SK-N-SH (cell line): ENCODE measurements at places on chromosomes 13 and 19. TPM values are rescaled to one million over a fixed set of nuclear protein-coding genes. Genes with fewer than 3 reads are reported as not detected.

- no peak for DNase-seq
Observed at GRCh38 chr13:30731361-30732045, 3.8 kb upstream of the ALOX5AP start.

DNA sequence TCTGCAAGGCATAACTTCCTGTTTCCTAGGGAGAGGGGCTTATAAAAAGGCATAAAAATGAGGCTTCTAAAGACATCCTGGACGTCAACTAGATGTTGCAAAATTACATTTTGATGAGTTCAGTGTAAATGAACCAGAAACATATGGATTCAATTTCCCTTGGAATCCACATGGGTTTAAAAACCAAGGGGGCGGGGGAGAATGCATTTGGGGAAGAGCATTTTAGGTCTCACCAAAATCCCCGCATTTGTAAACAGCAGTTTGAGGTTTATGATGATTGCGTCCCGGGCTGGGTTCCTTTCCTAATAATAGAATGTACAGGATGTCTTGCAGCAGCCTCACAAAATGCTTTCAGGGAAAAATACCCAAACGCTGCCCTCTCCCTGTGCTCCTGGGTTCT, 407.8 kb downstream of the ZNF536 start:
- no peak for DNase-seq

ACER1 gene
- polyA plus RNA-seq, result not detected in 2 replicates

ZNF790 gene
- polyA plus RNA-seq, result 2.2 and 3.1 TPM in 2 replicates

DNA sequence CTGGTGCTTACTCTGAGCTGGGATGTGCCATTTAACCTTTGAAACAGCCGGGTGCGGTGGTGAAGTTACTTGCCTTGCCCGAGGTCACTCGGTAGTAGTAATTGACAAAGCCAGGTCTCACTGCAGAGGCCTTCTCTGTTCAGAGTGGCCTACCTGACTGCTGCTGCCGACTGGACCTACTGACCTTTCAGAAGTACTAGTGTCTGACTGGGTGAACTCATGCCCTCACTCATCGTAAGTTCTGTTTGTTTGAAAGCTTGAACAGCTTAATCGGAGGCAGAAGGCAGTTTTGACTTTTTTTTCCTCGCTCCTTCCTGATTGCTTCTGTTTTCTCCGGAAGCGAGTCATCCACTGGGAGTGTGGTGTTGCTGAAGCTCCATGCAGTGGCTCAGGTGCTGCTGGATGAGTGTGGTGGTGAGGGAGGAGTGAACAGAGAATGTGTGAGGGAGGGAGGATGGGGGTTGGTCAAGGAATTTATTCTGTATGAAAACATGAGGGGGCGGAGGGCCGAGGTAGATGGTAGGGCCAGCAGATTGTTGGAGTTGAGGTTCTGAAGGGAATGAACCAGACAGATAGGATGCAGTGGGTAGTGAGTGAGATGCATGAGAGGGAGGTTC, 2.7 kb downstream of the SPINT2 start:
- no peak for DNase-seq

DNA sequence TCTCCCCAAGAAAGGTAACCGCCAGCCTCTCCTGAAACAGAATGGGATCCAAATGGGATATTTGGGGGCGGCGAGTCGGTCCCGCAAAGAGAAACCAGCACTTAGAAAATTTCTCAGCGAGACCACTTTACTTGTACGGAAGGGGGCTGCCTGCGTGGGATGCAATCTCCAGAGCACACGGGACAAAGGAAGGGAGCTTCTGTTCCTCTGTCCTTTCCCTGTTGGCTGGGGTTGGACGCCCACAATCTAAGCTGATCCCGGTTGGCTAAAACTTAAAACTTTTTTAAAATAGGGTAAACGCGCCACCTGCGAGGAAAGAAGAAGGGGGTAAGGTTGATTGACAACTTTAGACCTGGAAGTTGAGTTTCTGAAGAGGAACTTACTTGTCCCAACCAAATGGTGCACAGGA, 826 bp upstream of the BSG start:
- DNase-seq, result no peak

- DNase-seq, result peak; percentile 55
Observed at GRCh38 chr19:1699998-1700732, 47.8 kb upstream of the TCF3 start.

DNA sequence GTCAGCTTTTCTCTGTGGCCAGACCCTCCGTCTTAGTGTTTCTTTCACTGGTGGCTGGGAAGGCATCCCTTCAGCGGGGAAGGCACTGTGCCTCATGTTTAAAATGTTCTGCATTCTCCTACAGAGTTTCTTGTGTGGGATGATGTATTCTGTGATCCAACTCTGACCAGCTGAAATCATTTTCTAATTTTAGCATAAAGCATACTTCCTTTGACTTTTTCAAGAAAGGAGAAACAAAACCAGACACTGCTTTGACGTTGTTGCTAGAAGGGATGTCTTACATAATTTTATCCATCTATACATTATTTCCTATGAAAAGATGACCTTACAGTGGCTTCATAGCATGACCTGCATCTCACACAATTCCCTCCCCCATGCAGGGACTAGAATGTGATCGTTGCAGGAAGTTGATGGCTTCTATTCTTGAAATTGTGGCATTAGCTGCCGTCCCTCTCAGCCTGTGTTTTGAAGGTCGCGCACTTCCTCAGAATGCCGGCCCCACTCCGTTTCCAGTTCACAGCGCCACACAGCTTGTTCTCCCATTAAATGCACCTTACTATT, 38.6 kb upstream of the TEX29 start:
- DNase-seq, result no peak

MARK4 gene
- 9.8 and 16.3 TPM in 2 replicates for polyA plus RNA-seq

DNA sequence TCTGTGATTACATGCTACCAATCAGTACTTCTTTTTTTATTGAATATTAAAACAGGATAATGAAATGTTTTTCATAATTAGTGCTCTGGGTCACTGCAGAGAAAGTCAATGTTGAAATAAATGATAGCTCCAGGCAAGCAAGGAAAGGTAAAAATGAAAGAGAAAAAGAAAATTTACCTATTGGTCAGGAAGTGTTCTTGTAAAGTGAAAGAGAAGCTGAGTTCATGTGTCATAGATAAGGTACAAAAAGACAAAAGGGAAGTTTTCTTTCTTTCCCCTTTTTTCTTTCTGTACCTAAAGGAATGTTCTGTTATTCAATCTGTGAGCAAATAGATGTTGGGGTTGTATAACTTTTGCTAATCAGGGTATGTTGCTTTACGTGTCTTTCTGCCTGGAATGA, 197.0 kb downstream of the PCDH9 start:
- DNase-seq, result no peak

LRRC63 gene
- polyA plus RNA-seq, result 0.03 and 0.13 TPM in 2 replicates

DNA sequence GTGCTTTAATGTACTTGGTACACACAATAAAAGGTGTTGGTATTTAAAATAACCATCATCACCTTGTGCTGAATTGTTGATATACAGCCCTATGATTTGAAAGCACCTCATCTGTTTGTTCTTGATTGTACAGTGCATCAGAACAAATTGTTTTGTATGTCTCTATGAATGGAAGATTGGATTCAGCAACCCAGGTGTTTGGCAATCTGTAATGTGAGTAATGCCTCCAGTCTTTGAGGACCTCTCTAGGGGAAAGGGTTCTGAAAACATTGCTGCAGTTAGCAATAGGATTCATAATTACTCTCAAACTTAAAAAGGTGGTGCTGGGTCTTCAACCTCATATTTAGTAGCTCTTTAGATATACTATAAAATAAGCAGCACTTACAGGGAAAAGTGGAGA, 341.8 kb downstream of the OXGR1 start:
- DNase-seq, result no peak

DNA sequence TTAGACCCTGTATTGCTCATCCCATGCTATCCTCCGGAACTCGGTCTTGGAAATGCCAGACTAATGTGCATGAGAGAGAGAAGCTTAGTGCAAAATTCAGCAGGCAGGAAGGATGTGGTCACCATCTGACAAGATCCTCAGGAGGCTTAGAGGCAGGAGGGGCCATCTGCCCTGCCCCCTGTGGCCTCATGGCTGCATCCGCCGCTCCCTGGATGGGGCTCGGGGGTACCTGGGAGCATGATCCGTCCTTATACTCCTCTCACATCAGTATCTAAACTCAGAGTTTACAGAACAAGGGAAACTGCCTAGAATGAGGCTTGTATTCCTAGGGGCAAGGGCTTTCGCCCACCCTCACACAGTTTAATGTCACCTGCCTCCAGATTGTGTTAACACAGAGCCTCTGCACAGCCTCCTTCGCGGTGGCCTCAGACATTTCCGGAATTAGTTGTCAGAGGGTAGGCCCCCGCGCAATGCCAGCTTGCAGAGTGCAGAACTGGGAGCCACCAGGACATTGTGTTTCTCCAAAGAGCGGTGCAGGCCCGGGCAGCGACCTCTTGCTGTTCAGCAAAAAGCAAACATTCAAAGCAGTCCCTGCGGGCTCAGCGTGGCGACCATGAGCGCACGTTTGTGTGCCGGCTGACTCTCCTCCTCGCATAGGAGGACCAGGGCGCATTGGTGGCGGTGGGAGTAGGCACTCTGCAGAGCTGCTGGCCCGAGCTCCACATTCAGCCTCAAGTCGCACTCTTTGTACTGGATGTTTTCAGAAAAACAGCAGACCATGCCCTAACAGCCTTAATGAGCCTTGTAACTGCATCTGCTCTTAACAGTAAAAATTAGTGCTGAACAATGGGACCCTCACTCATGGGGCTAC, 39.1 kb downstream of the GPR12 start:
- DNase-seq, result no peak

DNA sequence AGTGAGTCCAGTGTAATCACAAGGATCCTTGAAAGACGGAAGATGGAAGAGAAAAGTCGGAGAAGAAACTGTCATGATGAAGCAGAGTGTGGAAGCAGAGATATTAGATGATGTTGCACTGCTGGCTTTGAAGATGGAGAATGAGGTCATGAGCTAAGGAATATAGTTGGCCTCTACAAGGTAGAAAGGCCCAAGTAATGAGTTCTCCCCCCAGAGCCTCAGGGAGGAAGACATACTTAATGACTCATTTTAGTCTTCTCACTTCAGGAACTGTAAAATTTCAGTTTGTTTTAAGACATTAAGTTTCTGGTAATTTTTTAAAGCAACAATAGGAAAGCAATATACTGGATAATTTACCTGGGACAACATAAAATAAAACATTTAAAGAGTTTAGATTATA, 1331.5 kb upstream of the PCDH20 start:
- DNase-seq, result no peak

WBP4 gene
- polyA plus RNA-seq, result 6.4 and 6.8 TPM in 2 replicates

GRCh38 chr13:65592731-65593130, 1637.4 kb downstream of the PCDH9 start:
- DNase-seq, result no peak

KLK13 gene
- polyA plus RNA-seq, result not detected in 2 replicates

ZNF135 gene
- polyA plus RNA-seq, result 0.41 and 0.54 TPM in 2 replicates

DNA sequence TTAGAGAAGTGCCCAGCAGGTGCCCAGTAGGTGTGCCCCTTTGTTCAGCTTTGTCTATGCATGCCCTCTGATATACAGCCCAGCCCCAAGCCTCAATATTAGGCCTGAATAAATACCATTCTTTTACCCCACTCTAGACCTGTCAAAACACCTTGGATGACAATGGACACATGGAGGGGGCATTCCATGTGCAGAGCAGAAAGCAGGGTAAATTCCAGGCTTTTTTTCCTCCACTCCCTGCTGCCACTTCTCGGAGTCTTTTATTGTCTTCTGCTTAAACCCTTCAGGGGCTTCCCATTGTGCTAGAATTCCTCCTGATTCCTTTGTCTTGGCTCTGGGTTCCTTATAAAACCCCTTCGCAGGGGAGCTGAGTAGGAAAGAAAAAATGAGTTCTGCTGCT, 5.8 kb upstream of the FRY start:
- no peak for DNase-seq

BCL3 gene
- 7.5 and 19.2 TPM in 2 replicates for polyA plus RNA-seq

DNA sequence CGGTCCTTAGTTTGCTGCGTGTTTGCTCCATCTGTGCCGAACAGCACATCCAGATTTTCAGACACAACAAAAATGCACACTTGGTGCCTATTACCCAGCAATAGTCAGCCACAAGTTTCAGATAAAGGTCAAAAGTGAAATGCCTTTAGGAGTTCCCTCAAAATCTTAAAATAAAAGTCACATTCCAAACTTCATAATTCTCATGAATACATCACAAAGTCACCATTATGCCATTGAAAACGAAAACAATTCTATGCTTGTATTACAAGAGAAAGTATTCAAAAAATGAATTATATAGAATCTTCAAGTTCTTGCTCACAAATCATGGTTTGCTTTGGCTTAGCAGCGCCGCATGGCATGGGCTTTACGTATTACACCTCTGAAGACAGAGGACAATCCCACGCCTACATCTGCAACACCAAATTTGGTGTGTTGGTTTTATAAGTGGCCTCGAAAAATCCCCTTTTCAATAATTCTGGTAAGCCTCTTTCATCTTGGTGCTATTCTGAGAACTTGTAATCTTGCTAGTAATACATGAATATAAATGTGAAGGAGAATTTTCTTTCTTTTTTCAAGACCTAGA, 26.6 kb downstream of the COL4A1 start:
- DNase-seq, result no peak

GRCh38 chr19:6736169-6736916, 1.0 kb downstream of the GPR108 start:
- peak; percentile 83 for DNase-seq

- no peak for DNase-seq
Observed at GRCh38 chr13:107974409-107974808, 240.9 kb downstream of the LIG4 start.

DNA sequence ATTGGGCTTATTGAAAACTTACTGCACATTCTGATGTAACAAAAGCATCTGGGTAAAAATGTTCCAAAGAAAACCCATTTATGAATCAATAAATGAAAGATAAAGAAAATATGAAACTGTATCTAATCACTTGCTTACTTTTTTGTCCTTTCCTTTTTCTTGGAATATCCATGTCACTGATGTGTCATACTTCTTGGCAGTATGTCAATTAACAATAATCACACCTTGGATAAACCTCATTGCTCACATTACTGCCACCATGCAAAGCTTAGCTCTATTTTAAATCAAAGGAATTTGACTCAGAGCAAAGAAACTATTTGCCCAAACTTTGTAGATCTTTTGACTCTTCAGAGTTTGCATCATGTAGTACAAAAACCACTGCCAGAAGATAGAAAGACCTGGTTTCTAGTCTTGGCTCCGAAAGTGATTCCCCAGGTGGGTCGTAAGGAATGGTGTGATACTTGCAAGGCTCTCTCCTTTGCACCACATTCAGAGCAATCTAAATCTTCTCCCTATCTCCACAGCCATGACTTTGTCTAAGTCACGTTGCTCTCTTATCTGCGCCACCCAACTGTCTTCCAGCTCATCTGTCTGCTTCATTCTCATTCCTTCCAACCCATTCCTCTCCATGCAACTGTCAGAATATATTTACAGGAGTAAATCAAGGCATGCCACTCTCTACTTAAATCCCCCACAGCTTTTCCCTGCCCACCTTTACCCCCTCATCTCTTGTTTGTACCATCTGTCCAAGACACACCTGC, 311.9 kb downstream of the COG6 start:
- DNase-seq, result no peak

C19orf85 gene
- polyA plus RNA-seq, result not detected in 2 replicates
